ENCODE measurements at places on chromosomes 1 and 21. TPM values are rescaled to one million over a fixed set of nuclear protein-coding genes. Genes with fewer than 3 reads are reported as not detected.

Gene TTF2
- 81.1 TPM for polyA plus RNA-seq

Gene EVA1C
- polyA plus RNA-seq, result 3.9 TPM

Gene TUT4
- 94.7 TPM for polyA plus RNA-seq

Gene SLC25A34
- 0.16 TPM for polyA plus RNA-seq

Gene MIXL1
- polyA plus RNA-seq, result 0.66 TPM

Gene ASCL5
- polyA plus RNA-seq, result not detected

Gene EPHA8
- polyA plus RNA-seq, result 2.3 TPM

- H3K4me3 ChIP-seq, result peak overlapping the region; percentile 21
- DNase-seq, result peak; percentile 29
- peaks cover 28% of the 10 kb centered on the region for H3K4me1 ChIP-seq
- no peaks in the 10 kb centered on the region for H3K36me3 ChIP-seq
- 0 out of 2 replicates have a peak overlapping the region, but pooled peaks have one; percentile 29 for H3K27ac ChIP-seq
These were observed 46.5 kb downstream of the LUZP1 start for GRCh38 chr1:23122023-23122748.

- H3K4me3 ChIP-seq, result no peak overlapping the region
- peaks cover 6% of the 10 kb centered on the region for H3K36me3 ChIP-seq
- no peaks in the 10 kb centered on the region for H3K27me3 ChIP-seq
- H3K27ac ChIP-seq, result no peak overlapping the region
- DNase-seq, result no peak
- H3K4me1 ChIP-seq, result no peaks in the 10 kb centered on the region
These were observed 60.0 kb upstream of the KCTD3 start for GRCh38 chr1:215507119-215507518.

DNA sequence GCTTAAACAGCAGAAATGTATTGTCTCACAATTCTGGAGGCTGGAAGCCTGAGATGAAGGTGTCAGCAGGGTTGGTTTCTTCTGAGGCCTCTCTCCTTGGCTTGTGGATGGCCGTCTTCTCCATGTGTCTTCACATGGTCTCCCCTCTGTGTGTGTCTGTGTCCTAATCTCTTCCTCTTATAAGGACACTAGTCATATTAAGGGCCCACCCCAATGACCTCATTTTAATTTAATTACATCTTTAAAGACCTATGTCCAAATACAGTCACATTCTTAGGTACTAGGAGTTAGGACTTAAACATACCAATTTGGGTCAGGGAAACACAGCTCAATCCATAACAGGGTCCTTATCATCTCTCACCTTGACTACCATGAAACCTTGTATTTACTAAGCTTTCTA is 14.8 kb upstream of the OLIG2 start:
- no peak for DNase-seq
- H3K36me3 ChIP-seq, result no peaks in the 10 kb centered on the region
- H3K4me3 ChIP-seq, result no peak overlapping the region
- H3K4me1 ChIP-seq, result peaks cover 11% of the 10 kb centered on the region

DNA sequence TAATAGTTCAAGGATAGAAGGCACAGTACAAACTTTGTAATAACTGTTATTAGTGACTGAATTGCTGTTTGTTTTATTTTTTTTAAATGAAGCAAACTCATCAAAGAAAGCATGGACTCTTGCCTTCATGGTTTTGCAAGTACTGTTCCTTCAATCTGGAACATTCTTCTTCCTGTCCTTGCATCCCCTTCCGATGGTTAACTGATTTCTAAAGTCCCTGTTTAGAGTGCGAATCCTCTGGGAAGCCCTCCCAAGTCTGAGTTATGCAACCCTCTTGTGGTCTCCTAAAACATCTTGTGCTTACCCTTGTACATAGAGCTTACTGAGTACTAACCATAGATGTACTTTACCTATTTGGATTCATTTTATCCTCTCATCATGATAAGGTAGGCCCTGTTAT is 52.2 kb upstream of the GCLM start:
- no peak overlapping the region for H3K27ac ChIP-seq
- no peaks in the 10 kb centered on the region for H3K4me1 ChIP-seq
- no peak overlapping the region for H3K4me3 ChIP-seq
- no peaks in the 10 kb centered on the region for H3K27me3 ChIP-seq
- no peaks in the 10 kb centered on the region for H3K36me3 ChIP-seq

GRCh38 chr1:29856340-29857114 is 620.2 kb downstream of the PTPRU start:
- H3K4me3 ChIP-seq, result no peak overlapping the region
- no peaks in the 10 kb centered on the region for H3K4me1 ChIP-seq
- no peaks in the 10 kb centered on the region for H3K36me3 ChIP-seq
- DNase-seq, result no peak

DNA sequence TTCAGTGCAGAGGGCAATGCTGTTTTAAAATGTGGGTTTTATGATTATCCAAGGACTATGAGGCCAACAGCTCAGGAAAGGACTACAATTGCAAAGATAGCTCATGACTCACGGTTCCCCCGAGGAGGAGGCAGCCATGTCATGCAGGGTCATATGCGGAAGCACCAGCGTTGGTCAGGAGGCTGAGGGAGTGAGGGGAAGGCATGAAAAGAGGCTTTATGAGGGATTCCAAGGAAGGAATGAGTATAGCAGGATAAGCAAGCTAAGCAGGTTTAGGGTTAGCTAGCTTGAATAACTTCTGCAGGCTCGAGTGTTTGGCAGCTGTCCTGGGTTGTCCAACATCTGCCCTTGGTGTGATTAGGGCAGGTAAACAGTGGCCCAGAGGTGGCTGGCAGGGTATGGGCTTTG is 495.1 kb downstream of the SETD4 start:
- H3K4me1 ChIP-seq, result 0 out of 2 replicates have a peak, but pooled peaks cover 7% of the 10 kb centered on the region
- DNase-seq, result no peak
- H3K4me3 ChIP-seq, result no peak overlapping the region

DNA sequence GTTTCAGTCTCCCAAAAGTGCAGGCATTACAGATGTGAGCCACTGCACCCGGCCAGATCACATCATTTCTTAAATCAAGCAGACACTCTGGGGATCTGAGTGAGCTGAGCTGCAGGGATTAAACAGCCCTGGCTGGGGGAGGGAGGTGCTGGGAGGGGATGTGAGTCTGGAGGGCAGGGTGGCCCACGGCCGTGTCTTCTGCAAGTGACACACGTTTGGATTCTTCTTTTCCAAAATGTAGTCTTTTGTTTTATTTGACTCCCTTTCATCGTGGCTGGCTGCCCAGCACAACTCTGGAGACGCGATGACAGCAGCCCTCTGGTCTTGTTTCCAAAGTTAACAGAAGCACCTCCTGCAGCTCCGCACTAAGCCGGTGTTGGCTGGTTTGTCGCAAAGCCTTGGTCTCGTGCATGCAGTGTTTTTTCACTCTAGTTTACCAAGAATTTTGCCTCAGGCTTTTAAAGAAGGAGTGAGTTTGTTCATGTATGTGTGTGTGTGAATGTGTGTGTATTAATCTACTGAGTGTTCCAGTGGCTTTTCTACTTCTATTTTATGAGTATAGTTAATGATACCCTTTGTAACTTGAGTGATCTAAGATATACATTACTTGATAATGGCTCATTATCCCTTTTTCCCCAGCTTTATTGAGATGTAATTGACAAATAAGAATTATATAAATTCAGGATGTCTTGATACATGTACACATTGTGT is 2.8 kb upstream of the KRTAP10-5 start:
- DNase-seq, result no peak
- H3K27ac ChIP-seq, result no peak overlapping the region
- H3K4me3 ChIP-seq, result no peak overlapping the region

- H3K4me1 ChIP-seq, result peaks cover 18% of the 10 kb centered on the region
- no peaks in the 10 kb centered on the region for H3K36me3 ChIP-seq
- H3K27me3 ChIP-seq, result no peaks in the 10 kb centered on the region
- no peak overlapping the region for H3K4me3 ChIP-seq
- no peak overlapping the region for H3K27ac ChIP-seq
- no peak for DNase-seq
These were observed 35.8 kb upstream of the PLXNA2 start for GRCh38 chr1:208279826-208280588.

GRCh38 chr1:87869567-87869966 is 540.9 kb downstream of the LMO4 start:
- H3K4me3 ChIP-seq, result no peak overlapping the region
- H3K27me3 ChIP-seq, result no peaks in the 10 kb centered on the region
- no peak for DNase-seq

DNA sequence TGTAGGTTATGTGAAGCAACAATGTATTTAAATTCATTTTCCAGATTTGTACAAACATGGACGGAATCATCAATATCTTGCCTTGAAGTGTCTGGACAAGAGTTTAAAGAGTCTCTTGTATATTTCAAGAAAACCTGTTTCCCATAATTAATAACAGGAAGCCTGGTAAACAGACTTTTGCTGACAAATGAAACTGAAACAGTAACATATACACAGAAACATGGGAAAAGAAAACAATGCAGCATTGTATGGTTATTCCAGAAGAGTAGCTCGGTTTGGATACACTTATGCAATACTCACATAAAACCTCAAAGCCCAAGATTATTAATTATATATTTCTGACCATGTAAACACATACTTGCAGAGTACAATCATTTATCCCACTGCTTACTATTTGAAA is 265.5 kb downstream of the PTPRC start:
- no peaks in the 10 kb centered on the region for H3K27me3 ChIP-seq
- no peak for DNase-seq
- no peak overlapping the region for H3K4me3 ChIP-seq
- no peak overlapping the region for H3K27ac ChIP-seq

DNA sequence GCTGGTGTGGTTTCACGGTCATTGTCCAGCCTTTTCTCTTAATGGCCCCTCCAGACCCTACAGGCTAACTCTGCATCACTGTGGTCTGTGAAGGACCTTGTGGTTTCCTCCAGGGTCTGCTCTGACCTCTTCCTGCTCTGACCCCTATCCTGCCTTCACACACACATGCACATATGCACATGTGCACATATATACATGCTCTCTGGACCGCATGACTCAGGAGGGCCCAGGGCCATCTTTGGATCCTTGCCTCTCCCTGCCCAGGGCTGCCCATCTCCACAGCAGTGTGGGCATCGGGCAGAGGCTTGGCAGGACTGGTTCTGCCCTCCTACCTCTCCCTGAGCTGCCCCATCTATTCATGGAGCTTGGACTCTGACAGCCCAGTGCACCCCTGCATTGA is 510.9 kb downstream of the PTPRU start:
- H3K27ac ChIP-seq, result no peak overlapping the region
- H3K4me1 ChIP-seq, result no peaks in the 10 kb centered on the region
- no peaks in the 10 kb centered on the region for H3K27me3 ChIP-seq
- DNase-seq, result no peak
- H3K4me3 ChIP-seq, result no peak overlapping the region

DNA sequence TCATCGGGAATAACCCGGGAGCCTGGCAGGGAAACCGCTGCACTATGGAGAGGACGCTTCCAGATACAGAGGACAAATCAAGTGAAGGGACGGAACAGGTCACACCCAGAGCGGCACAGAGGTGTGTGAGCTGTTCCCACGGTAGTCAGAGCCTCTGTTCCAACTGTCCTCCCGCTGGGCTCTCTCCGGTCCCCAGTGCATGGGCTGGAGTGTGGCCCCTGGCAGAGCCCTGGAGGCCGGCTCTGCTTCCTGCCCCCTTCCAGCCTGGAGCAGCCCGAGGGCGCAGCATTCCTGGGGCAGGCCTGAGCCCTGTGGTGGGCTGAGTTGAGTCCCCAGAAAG is 11.9 kb upstream of the ZBTB21 start:
- peak; percentile 37 for DNase-seq
- H3K27ac ChIP-seq, result no peak overlapping the region
- H3K27me3 ChIP-seq, result no peaks in the 10 kb centered on the region
- no peaks in the 10 kb centered on the region for H3K36me3 ChIP-seq
- H3K4me1 ChIP-seq, result peaks cover 8% of the 10 kb centered on the region

DNA sequence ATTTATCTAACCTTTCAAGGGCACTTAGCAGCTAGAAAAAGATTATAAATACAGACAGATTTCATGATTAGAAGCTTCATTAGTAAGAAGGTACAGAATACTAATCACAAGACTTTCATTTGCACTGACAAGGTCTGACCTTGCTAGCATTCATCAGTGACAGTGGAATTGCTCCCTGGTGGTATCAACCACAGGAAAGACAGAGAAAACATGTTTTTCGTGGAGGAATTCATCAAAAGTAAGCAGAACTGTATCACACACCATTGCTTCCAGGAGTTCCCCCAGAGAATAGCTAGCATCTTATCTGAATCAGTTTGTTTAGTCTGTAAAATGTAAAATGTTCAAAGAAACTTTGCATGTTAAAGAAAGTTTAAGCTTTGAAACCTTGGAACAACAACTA is 20.6 kb upstream of the CRB1 start:
- no peaks in the 10 kb centered on the region for H3K36me3 ChIP-seq
- no peaks in the 10 kb centered on the region for H3K4me1 ChIP-seq
- no peak for DNase-seq

DNA sequence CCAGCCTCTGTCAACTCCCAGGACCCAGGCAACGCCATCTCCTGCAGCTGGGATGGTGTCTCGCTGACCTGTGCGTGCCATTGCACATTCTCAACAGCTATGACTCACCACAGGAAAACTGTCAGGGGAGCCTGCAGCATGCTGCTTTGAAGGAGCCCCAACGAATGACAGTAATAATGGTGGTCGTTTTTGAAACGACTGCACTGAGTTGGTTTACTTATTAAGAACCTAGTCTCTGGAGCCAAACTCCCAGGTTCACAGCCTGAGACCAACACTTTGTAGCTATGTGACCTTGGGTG is 21.6 kb downstream of the TCEA3 start:
- H3K4me3 ChIP-seq, result no peak overlapping the region
- H3K27ac ChIP-seq, result no peak overlapping the region
- no peaks in the 10 kb centered on the region for H3K4me1 ChIP-seq

DNA sequence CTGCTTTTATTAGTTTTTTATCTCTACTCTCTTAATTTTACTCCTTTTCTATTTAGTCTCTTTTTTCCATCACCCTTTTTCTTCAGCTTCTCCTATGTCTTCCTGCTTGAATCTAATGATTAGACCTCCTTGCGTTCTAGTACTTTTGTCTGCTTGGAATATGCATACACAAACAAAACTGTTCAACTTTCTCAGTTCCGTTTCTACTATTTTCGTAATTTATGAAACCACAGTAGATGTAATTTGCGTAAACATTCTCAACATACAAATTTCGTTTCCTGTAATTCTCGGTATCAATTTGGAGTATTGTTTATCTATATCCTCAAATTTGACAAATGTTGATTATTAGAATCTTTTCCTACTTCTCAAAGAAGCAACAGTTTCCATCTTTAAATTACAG is 772.5 kb downstream of the USP25 start:
- H3K27me3 ChIP-seq, result no peaks in the 10 kb centered on the region
- no peaks in the 10 kb centered on the region for H3K36me3 ChIP-seq
- no peak for DNase-seq
- H3K27ac ChIP-seq, result no peak overlapping the region
- H3K4me1 ChIP-seq, result no peaks in the 10 kb centered on the region

DNA sequence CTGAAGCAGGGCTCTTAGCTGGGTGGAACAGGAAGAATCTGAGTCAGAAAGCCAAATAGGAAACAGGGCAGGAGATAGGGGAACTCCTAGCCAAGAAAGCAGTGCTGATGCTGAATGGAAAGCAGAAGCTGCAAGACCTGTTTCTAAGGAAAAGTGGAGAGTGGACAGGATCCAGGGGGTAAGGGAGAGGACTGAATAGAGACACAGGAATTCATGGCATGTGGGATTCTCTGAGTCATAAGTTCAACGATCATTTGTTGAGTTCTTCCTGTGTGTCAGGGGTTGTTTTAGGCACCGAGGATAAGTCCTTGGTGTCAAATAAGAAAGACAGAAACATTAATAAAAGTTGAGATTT is 153.8 kb upstream of the FGGY start:
- DNase-seq, result peak; percentile 40
- no peak overlapping the region for H3K27ac ChIP-seq
- no peaks in the 10 kb centered on the region for H3K36me3 ChIP-seq
- H3K27me3 ChIP-seq, result peaks cover 22% of the 10 kb centered on the region
- no peak overlapping the region for H3K4me3 ChIP-seq
